Tibial nerve (tissue), 4 donors: ENCODE measurements at places on chromosomes 5 and 9. TPM values are rescaled to one million over a fixed set of nuclear protein-coding genes. Genes with fewer than 3 reads are reported as not detected.

GRCh38 chr5:108749128-108749861, 1.6 kb downstream of the FER start:
- no peak for DNase-seq

DNA sequence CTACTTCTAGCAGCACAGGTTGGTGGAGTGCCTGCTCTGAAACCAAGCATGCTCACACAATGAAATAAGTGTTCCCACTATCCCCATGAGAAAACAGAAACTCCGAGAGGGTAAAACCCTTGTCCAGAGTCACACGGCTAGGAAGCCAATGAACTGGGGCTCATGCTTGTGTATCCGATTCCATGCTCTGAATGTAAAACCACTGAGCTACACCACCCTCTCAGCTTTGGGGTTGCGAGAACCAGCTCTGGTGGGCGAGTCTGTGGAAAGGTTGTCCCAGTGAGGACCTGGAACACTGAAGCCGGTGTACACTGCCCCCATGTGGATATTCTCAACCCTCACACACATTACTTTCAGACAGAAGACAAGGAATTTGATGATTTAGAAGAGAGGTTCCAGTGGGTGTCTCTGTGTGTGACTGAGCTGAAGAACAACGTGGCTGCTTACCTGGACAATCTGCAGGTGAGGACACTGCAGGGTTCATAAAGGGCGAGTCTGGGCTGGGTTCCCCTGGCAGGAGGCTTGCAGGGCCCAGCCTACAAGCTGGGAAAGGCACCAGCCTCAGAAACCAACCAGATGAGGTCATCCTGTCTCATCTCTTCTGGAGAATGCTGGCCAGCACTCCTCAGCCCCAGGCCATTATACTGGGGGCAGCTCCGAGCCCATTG, 37.4 kb downstream of the ARHGEF37 start:
- DNase-seq, result no peak

LCN10 gene
- total RNA-seq, result 47.5 TPM

DNA sequence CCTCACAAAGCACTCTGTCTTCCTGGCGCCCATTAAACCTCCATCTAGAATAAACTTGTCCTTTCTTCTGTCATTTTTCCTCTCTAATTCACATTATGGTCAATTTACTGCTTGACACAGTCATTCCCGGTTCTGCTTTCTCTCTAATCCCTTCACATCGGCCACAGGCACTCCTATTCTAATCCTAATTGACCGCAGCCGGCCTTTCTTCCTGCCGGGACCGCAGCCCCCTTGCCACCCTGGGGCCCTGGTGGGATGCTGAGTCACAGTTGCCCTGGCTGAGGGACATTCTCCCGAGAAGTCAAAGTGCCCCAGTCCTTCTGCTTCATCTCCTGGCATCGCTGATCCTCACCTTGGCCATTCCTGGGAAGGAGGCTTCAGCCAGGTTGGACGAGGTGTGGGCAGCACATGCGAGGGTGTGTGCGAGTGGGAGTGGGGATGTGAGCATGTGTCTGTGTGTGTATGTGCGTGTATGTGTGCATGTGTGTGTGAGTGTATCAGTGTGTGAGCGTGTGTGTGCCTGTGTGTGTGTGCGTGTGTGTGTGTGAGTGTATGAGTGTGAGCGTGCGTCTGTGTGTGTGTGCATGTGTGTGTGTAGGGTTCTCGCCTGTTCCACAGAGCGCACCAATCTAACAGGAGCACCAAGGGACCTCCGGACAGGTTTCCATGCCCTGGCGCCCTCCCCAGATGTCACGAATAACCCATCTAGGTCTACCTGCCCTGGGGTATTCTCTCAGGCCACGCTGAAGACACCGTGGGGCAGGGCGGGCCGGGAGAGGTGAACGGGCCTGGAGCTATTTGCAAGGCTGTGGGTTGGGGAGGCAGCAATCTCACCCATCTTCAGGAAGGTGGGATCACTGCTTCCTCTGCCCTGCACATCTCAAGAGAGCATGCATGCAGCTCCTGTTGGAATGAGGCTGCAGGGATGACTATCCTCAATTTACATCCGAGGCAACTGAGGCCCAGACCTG, 191.2 kb downstream of the PAX5 start:
- no peak for DNase-seq

GRCh38 chr9:14432666-14433350, 118.9 kb upstream of the NFIB start:
- no peak for DNase-seq

FST gene
- total RNA-seq, result 27.3 TPM

DNA sequence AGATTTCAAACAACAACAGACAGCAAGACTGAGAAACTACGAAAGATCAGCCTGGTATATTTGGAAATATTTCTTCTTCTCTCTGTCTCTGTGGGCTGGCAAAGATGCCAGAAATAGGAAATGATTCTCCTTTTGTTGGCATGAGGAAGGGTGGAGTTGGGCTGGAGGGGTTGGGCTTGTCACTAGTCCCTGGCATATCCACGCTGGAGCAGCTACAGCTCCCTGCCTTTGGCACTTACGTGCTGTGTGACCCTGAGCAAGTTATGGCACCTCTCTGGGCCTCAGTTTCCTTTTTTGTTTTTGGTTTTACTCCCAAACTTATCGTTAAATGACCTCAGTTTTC, 354 bp upstream of the KCNMB1 start:
- no peak for DNase-seq

GRCh38 chr9:73738741-73739530, 587.3 kb downstream of the ANXA1 start:
- DNase-seq, result no peak
